ENCODE measurements at places on chromosomes 1 and 21. TPM values are rescaled to one million over a fixed set of nuclear protein-coding genes. Genes with fewer than 3 reads are reported as not detected.
A peak's percentile ranks its signal among the peaks of the same experiment; 100 is the strongest.

DNA sequence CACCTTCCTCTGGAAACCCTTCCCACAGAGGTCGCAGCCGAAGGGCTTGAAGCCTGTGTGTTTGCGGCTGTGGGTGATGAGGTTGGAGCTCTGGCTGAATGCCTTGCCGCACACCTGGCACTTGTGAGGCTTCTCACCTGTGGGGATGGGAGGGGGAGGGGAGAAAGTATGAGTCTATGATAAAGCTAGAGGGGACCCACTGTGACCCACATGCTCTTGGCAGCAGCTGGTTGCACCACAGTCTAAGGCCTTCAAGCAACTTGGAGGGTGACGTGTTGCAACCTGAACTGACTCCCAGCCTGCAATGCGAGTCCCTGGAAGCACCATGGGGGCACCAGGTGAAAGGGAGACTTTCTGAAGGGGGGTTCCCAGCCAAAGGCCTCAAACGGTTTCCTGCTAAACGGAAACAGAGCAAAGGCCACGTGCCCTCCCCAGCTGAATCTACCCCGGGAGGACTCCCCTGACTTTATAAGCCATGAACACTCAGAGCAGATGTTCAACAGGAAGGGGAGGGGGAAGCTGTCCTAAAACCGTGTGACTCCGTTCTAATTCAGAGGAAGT, 10.6 kb downstream of the GFI1 start:
- DNase-seq = peak; percentile 90

DNA sequence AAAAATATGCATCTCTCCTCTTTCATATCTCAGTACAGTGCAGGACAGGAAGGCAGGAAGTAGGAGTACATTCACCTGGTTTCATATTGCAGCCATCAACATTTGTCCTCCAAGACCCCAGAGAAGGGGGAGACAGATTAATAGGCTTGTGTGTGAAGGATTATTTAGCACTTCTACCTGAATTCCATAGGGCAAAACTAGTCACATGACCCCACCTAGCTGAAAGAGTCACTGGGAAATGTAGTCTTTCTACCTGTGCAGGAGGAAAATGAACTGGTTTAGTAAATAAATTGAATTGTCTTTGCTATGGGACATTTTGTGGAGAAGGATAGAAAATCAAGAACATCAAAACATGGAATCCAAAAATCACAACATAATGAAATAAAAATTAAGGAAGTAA, 13.9 kb upstream of the TRIM33 start:
- DNase-seq = no peak

GRCh38 chr1:118264343-118264742, 79.3 kb upstream of the SPAG17 start:
- DNase-seq = no peak

DNA sequence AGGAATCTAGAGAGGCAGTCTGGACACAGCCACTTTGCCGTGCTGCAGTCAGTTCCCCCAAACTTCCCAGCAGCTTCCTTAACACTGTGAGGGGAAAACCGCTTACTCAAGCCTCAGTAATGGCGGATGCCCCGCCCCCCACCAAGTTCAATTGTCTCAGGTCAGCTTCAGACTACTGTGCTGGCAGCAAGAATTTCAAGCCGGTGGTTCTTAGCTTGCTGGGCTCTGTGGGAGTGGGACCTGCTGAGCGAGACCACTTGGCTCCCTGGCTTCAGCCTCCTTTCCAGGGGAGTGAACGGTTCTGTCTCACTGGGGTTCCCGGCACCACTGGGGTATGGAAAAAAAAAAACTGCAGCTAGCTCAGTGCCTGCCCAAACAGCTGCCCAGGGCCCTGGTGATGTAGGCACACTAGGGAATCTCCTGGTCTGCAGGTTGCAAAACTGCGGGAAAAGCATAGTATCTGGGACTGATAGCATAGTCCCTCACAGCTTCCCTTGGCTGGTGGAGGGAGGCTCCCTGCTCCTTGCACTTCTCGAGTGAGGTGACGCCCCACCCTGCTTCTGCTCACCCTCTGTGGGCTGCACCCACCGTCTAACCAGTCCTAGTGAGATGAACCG, 23.7 kb upstream of the HFM1 start:
- DNase-seq = no peak

DNA sequence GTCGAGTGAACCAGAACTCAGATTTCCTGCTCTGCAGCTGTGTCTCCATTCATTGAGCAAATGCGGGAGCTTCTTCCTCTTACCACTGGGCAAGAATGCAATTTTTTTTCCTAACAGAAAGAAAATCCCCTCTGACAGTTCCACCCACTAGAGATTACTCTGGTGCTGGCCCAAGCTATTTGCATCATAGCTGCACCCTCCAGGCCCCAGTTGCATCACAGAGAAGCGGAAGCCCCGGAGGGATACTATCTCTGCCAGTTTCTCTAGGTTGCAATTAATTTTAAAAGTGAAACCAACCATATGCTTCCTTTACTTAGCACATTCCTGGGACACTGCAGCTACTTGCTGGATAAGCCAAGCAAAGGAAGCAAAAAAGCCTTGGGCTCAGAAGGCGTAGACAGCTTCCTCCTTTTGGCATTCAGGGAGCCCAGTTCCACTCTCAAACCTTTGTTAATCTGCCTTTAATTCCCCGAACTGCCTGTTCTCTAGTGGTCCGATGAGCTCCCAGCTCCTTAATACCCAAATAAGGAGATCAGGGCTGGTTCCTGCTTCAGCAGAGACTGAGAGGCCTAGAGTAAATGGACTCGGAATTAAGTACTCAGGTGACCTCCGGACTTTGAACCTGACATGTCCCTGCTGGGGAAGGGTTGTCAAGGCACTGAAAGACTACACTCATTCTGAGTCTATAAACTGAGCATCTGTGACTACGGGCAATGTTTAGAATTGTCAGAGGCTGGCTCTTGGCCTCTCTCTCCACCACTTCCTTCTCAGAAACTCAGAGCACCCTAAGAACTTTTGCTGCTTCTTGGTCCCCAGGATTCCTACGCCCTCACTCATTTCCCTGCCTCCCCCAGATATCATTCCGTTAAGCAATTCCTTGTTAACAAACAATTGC, 72.5 kb upstream of the TNFSF18 start:
- no peak for DNase-seq

Gene OR14C36
- total RNA-seq = not detected

All from activated CD4-positive, alpha-beta T cell treated with anti-CD3 and anti-CD28 coated beads, Interleukin-2, amount 10 ng/mL, durations not matched to agents 24 days and 14 days (primary cell).